ENCODE measurements at places on chromosomes 13 and 19. TPM values are rescaled to one million over a fixed set of nuclear protein-coding genes. Genes with fewer than 3 reads are reported as not detected.

DNA sequence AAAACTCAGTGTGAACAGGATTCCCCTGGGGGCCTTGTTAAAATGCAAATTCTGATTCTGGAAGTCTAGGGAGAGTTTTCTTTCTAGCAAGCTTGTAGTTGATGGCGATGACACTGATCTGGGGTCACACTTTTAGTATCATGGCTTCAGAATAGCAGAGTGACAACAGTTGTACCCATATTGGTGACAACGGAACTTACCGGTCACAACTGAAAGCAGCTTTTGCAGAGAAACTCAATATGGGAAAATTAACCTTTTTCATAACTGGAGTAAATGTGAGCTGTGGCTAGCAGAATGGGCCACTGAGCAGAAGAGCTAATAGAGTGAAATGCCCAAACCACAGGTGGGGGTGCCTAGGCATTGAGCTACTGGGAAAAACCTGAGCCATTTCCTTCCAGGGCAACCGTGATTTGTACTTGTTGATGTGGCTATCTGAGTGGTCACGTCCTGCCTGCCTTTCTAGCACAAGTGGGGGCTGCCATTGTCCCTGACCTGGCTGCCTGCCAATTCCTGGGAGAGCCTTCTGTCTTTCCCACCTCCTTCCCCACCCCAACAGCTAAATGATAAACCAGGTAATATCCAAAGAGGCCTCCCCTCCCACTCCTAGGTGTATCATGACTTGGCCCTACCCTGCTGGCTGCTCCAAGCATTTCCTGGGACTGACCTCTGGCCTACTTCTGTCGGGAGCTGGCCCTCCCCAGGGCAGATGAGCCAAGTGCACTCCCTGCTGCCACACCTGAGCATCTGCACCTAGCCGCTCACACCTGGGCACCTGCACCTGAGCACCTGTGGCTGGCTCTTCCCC lies 1.7 kb upstream of the SLC10A2 start:
- no peaks in the 10 kb centered on the region for H3K36me3 ChIP-seq
- no peak overlapping the region for H3K4me3 ChIP-seq
- H3K27ac ChIP-seq, result no peak overlapping the region
- no peak for DNase-seq
- H3K4me1 ChIP-seq, result no peaks in the 10 kb centered on the region
- no peaks in the 10 kb centered on the region for H3K27me3 ChIP-seq

DNA sequence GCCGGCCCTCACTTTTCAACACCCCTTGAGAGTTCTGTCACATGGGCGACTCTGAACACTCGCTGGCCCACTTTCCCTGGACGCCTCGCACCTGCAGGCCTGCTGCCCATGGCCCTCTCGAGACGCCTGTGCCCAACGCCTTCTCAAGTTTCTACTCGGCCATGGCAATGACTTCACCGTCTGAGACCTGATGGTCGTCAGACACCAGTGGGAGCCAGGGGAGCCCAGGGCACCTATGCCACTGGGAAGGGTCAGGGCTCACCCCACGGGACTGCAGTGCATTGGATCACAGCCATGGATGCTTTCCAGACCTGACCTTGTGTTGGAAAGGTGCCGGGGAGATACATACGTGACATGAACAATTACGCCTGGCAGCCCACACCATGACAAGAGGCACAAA lies 60.1 kb downstream of the KLF2 start:
- H3K4me1 ChIP-seq, result peaks cover 35% of the 10 kb centered on the region
- H3K27ac ChIP-seq, result no peak overlapping the region
- DNase-seq, result no peak
- no peaks in the 10 kb centered on the region for H3K27me3 ChIP-seq
- no peak overlapping the region for H3K4me3 ChIP-seq

GRCh38 chr19:18978616-18979015 lies 37.6 kb upstream of the HOMER3 start:
- H3K4me3 ChIP-seq, result no peak overlapping the region
- DNase-seq, result no peak
- H3K27me3 ChIP-seq, result peaks cover 7% of the 10 kb centered on the region
- H3K36me3 ChIP-seq, result no peaks in the 10 kb centered on the region
- H3K27ac ChIP-seq, result no peak overlapping the region
- no peaks in the 10 kb centered on the region for H3K4me1 ChIP-seq

- peak overlapping the region; percentile 98 for H3K4me3 ChIP-seq
- peaks cover 33% of the 10 kb centered on the region for H3K36me3 ChIP-seq
- peaks cover 13% of the 10 kb centered on the region for H3K4me1 ChIP-seq
- H3K27me3 ChIP-seq, result no peaks in the 10 kb centered on the region
Observed at GRCh38 chr19:5789351-5789761, 1.6 kb downstream of the DUS3L start.

GRCh38 chr13:93364166-93364565 lies 137.6 kb downstream of the GPC6 start:
- no peaks in the 10 kb centered on the region for H3K4me1 ChIP-seq
- DNase-seq, result no peak
- H3K27ac ChIP-seq, result no peak overlapping the region
- no peak overlapping the region for H3K4me3 ChIP-seq

- peak within 1 kb of the TSS; percentile 76 for H3K27ac ChIP-seq
- H3K4me3 ChIP-seq, result peak within 1 kb of the TSS; percentile 21
- H3K36me3 ChIP-seq, result no peaks in the 10 kb centered on the region
- H3K27me3 ChIP-seq, result peaks cover 2% of the 10 kb centered on the region
Observed at GRCh38 chr19:55487924-55488687, at the start of gene SSC5D. SSC5D (plus strand) TSS chr19:55488436; CDS start chr19:55488590, 154 bp downstream.

GRCh38 chr13:44293374-44293773 lies 80.2 kb upstream of the SERP2 start:
- H3K4me1 ChIP-seq, result peaks cover 27% of the 10 kb centered on the region
- H3K27ac ChIP-seq, result peak overlapping the region; percentile 49
- DNase-seq, result no peak

GRCh38 chr19:18895824-18896341 lies at the start of gene CERS1:
CERS1 (minus strand) TSS chr19:18896158; CDS start chr19:18896072, 86 bp downstream.
- peaks cover 3% of the 10 kb centered on the region for H3K36me3 ChIP-seq
- H3K27ac ChIP-seq, result no peak within 1 kb of the TSS
- DNase-seq, result no peak
- peaks cover 25% of the 10 kb centered on the region for H3K27me3 ChIP-seq
- H3K4me1 ChIP-seq, result peaks cover 4% of the 10 kb centered on the region
- peak within 1 kb of the TSS; percentile 35 for H3K4me3 ChIP-seq

- DNase-seq, result no peak
- no peak overlapping the region for H3K4me3 ChIP-seq
- peaks cover 9% of the 10 kb centered on the region for H3K36me3 ChIP-seq
- H3K27me3 ChIP-seq, result peaks cover 1% of the 10 kb centered on the region
- no peaks in the 10 kb centered on the region for H3K4me1 ChIP-seq
Observed at GRCh38 chr13:31330236-31330635, 130.5 kb downstream of the B3GLCT start.

GRCh38 chr13:49240017-49240416 lies 7.7 kb upstream of the CDADC1 start:
- no peaks in the 10 kb centered on the region for H3K4me1 ChIP-seq
- no peak overlapping the region for H3K4me3 ChIP-seq
- H3K27ac ChIP-seq, result no peak overlapping the region
- H3K36me3 ChIP-seq, result no peaks in the 10 kb centered on the region
- H3K27me3 ChIP-seq, result peaks cover 4% of the 10 kb centered on the region

- no peak overlapping the region for H3K4me3 ChIP-seq
- no peaks in the 10 kb centered on the region for H3K36me3 ChIP-seq
- H3K27ac ChIP-seq, result no peak overlapping the region
- H3K4me1 ChIP-seq, result peaks cover 5% of the 10 kb centered on the region
Observed at GRCh38 chr19:6047741-6048251, 62.5 kb downstream of the RFX2 start.

GRCh38 chr19:47226426-47227351 lies 4.3 kb downstream of the BBC3 start:
- peaks cover 8% of the 10 kb centered on the region for H3K36me3 ChIP-seq
- peak overlapping the region; percentile 77 for H3K4me3 ChIP-seq
- peaks cover 21% of the 10 kb centered on the region for H3K4me1 ChIP-seq
- peak overlapping the region; percentile 84 for H3K27ac ChIP-seq
- no peaks in the 10 kb centered on the region for H3K27me3 ChIP-seq

DNA sequence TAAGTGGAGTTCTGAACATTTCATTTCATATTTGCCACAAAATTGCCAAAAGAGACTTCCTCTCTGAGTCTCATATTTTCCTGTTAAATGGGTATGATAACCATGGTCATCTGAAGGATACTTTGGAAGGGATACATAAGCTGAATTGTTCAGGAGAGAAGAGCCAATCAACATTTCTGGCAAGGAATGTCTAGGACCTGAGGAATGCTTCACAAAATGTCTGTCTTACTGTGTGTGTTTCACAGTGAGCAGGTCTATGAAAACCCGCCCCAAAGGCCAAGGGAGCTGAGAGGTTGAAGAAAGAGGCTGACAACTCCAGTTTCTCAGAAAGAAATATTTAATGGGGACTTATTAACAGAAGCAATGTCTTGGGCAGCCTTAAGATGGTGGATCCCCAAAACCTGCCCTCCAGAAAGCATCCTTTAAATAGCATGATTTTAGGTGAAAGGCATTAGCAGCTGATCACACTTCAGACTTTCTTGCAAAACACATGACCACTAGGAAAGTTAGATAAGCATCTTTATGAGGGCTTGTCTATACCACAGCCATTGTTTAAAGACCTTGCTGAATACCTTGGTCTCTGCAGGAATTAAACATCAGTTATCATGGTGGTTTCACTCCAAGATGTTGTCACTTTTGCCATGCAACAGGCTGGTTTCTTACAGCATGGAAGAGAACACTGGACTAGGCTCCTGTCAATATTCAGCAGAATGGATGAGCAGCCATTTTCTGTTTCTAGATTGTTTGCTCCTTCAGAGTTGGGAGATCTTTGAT lies 78.9 kb downstream of the TNFSF11 start:
- no peaks in the 10 kb centered on the region for H3K4me1 ChIP-seq
- H3K27ac ChIP-seq, result no peak overlapping the region
- DNase-seq, result no peak

DNA sequence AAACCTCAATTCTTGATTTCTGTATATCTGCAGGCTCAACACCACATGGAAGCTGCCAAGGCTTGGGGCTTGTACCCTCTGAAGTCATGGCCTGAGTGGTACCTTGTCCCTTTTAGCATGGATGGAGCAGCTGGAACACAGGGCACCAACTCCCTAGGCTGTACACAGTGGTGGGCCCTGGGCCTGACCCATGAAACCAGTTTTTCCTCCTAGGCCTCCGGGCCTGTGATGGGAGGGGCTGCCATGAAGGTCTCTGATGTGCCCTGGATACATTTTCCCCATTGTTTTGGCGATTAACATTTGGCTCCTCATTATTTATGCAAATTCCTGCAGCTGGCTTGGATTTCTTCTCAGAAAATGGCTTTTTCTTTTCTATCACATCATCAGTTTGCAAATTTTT lies 131.6 kb downstream of the NDFIP2 start:
- no peak overlapping the region for H3K27ac ChIP-seq
- no peak for DNase-seq
- H3K36me3 ChIP-seq, result no peaks in the 10 kb centered on the region
- H3K27me3 ChIP-seq, result peaks cover 3% of the 10 kb centered on the region
- H3K4me1 ChIP-seq, result no peaks in the 10 kb centered on the region

DNA sequence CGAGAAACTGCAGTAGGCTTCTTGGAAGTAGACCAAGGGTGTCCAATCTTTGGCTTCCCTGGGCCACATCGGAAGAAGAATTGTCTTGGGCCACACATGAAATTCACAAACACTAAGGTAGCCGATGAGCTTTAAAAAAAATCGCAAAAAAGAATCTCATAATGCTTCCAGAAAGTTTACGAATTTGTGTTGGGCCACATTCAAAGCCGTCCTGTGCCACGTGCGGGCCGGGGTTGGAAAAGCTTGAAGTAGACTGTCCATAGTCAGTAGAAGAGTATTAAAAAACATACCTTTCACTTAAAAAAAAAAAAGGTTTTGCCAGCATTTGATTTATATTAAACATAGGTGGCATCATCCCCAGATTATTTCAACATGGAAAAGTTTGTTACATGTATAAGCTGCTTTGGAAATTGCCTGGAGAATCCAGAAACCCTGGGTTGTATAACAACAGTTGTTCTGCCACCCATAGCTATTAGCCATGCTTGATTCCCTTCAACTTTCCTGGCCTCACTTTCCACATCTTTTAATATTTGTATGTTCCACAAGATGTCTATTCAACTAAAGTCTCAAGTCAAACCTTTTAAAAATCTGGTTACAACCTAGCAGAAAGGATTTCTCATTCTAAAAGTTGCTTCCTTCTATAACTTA lies 1.0 kb downstream of the IFT88 start:
- peak overlapping the region; percentile 81 for H3K4me3 ChIP-seq
- peaks cover 19% of the 10 kb centered on the region for H3K4me1 ChIP-seq
- H3K36me3 ChIP-seq, result peaks cover 19% of the 10 kb centered on the region
- no peaks in the 10 kb centered on the region for H3K27me3 ChIP-seq
- DNase-seq, result no peak
- peak overlapping the region; percentile 75 for H3K27ac ChIP-seq

DNA sequence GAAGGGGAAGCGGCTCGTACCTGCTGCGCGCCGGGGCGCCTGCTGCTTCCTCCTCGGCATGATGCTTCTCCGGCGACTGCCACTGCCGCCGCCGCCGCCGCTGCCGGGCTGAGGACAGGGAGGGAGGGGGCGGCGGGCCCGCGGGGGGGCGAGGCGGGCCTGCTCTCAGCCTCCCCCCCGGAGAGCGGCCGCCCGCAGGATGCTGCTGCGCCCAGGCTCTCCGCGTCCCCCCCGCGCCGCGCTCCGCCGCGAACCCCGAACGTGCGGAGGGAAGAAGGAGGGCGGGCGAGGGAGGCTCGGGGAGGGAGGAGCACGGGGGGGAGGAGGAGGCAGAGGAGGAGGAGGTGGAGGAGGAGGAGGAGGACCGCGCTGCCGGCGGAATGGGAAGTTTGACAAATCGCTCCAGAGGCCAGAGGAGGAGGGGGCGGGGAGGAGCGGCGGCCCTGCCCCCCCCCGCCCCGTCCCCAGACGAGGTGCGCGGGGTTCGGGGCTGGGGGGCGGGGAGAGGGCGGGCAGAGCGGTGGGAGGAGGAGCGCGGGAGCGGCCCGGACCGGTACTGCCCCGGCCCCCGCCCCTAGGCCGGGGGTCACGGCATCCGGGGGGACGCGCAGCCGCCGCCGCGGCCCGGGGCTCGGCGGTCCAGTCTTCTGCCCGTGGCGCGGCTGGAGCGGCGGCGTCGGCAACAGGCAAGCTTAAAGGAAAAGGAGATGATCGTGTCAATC lies at the start of gene TSHZ3:
TSS of gene TSHZ3 (minus strand) at position 277 of the 722 bp plus-strand sequence. CDS start at position 60, 217 bp downstream.
- no peak within 1 kb of the TSS for H3K27ac ChIP-seq
- H3K4me3 ChIP-seq, result peak within 1 kb of the TSS; percentile 70
- peak; percentile 71 for DNase-seq
- no peaks in the 10 kb centered on the region for H3K36me3 ChIP-seq

GRCh38 chr13:95713651-95714050 lies 36.7 kb downstream of the DNAJC3 start:
- DNase-seq, result no peak
- no peak overlapping the region for H3K27ac ChIP-seq
- peaks cover 56% of the 10 kb centered on the region for H3K36me3 ChIP-seq
- H3K4me3 ChIP-seq, result no peak overlapping the region
- H3K27me3 ChIP-seq, result no peaks in the 10 kb centered on the region

Gene NTF4
- not detected for total RNA-seq

Gene HOMER3
- total RNA-seq, result 0.62 TPM

Gene XRCC1
- 31.6 TPM for total RNA-seq

Gene ZNF83
- 27.5 TPM for total RNA-seq

Gene CEACAM3
- not detected for total RNA-seq

Gene ZNF880
- total RNA-seq, result 11.5 TPM

Gene ZNF491
- 0.60 TPM for total RNA-seq

Gene PSG2
- total RNA-seq, result not detected

Gene ZNF714
- total RNA-seq, result 20.0 TPM

Gene CRLF1
- not detected for total RNA-seq

Gene B3GNT3
- 0.95 TPM for total RNA-seq

Gene CNN1
- total RNA-seq, result not detected

Measured in activated CD4-positive, alpha-beta T cell treated with anti-CD3 and anti-CD28 coated beads for 36 hours (primary cell).